ENCODE measurements at places on chromosomes 6 and 20.

- DNase-seq = peak; percentile 42
Observed at GRCh38 chr20:25065625-25066338, 7.8 kb upstream of the ACSS1 start.

GRCh38 chr20:4603724-4604123 lies 118.0 kb upstream of the PRND start:
- DNase-seq = no peak

GRCh38 chr6:12009876-12010634 lies 2.1 kb upstream of the HIVEP1 start:
- DNase-seq = no peak

DNA sequence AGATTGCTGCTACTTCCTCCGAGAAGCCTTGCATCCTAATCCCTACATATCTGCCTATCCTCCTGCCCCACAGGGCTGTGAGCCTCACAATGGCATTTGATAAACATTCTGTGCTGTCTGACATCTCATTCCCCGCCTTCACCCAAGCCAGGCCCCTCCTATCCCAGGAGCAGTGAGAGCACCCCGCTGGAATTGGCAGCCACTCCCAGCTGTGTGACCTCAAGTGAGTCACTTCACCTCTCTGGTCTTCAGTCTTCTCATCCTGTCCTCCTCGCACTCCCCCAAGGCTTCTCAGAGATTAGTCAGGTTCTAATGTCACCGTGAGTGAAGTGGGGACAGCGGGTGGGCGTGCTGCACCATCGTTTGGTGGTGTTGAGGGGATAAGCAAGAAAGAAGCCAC lies 81.7 kb downstream of the CDH22 start:
- DNase-seq = no peak

DNA sequence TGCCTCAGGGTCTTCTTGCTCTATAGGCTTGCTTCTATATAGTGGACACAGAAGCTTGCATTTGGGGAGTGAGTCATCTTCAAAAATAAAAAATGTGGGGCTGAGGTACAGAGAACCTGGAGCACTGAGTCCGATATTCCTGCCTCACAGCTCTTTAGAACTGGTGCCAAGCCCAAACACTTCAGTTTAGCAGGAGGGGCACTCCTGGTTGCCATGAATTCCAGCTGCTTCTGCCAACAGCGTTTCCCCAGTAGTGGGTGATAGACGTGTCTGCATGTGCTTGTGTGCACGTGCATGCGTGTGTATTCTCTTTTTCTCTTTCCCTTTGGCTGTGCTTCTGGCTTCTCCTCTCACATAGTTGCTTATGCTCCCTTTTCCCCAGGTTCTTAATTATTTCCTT lies 11.9 kb downstream of the DNPH1 start:
- DNase-seq = no peak

DNA sequence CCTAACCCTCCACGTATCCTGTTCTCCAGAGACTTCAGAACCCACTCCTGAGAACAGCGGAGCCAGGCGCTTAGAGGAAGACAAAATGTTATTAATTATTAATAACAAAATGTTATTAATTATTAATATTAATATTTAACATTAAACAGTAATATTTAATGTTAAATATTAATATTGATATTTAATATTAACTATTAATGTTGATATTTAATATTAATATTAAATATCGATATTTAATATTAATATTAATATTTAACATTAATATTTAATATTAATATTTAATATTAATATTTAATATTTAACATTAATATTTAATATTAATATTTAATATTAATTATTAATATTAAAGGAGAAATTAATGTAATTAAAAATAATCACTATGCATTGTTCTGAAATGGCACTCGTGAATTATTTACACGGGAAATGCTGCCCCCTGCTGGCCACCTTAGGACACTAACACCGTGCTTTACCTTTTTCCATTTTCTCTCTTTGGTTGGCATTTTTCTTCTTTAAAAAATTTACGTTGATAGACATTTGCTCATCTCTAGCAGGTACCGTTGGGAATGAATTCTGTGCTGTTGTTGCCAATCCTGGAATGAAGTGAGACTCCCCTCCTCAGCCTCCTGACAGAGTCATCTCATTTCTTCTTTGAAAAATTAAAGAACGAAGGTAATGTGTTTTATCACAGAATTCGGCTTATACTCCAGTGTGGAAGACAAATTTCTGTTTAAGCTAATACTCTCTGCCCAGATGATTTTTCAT lies 7.5 kb upstream of the GGTLC1 start:
- DNase-seq = peak; percentile 37

- DNase-seq = no peak
Observed at GRCh38 chr20:63785691-63786131, 45.4 kb downstream of the ZBTB46 start.

GRCh38 chr6:134437376-134437775 lies 119.5 kb upstream of the SGK1 start:
- DNase-seq = no peak

DNA sequence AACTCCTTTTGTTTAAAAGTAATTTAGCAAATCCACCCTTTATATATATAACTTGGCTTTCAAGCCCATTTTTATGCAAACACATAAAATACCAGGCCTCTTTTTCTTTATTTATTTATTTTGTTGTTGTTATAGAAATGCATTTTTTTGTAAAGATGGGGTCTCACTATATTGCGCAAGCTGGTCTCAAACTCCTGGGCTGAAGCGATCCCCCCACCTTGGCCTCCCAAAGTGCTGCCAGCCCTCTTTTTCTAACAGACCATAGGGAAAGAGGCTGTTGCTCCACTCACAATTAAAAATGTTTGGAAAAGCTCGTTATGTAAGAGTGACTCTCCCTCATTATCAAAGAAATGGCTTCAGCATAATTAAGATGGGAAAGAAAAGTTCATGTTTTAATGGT lies 440.9 kb downstream of the HACE1 start:
- no peak for DNase-seq

- DNase-seq = no peak
Observed at GRCh38 chr6:112321941-112322424, 25.1 kb upstream of the RFPL4B start.

DNA sequence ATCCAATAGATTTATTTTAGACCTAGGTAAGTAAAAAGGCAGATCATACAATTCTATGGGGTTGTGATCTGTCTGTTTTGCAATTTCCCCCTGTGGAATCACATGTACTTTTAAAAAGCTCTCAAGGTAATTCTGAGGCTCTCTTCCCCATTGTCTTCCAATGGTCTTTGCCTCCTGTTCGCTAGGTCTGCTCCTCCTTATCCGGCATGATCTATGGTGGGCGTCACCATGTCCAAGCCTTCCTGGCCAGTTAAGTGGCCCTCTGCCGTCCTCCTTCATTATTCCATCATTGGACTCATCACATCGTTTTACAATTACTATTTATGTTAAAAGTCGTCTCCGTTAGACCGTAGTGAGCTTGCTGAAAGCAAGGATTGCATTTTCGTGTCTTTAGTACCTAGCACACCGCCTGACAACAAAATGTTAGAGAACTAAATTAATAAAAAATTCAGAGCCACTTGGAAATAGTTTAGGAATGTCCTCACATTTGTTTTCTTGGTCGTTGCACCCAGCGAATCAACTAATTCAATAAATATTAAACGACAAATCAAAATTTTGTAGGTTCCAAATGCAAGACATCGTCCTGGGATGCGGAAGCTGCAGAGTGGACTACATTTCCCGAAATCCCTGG lies 2.2 kb upstream of the STXBP5 start:
- no peak for DNase-seq

GRCh38 chr6:150336299-150336698 lies 32.5 kb upstream of the IYD start:
- no peak for DNase-seq

GRCh38 chr6:132140189-132140588 lies 189.0 kb upstream of the CCN2 start:
- DNase-seq = no peak

DNA sequence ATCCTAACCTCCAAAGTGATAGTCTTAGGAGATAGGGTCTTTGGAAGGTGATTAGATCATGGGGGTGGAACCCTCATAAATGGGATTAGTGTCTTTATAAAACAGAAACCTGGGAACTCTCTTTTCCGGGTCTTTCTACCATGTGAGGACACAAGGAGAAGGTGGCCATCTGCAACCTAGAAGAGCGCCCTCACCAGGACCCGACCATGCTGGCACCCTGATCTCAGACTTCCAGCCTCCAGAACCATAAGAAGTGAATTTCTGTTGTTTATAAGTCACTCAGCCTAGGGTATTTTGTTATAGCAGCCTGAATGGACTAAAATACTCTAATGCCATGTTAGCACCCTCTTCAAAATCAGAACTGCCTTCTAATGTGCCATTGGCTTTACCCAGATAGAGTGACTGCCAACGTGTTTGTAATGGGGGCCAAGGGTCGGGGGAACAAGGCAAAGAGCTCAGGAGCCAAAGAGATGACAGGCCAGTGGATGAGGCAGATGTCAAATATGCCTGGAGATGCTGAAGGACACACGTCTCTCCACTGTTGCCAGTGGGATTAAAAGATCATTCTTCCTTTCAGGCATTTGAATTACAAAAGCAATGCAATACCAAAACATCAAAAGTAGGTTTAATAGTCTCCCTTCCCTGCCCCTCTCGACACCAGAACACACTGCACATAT lies 21.0 kb downstream of the TUBB2B start:
- no peak for DNase-seq

DNA sequence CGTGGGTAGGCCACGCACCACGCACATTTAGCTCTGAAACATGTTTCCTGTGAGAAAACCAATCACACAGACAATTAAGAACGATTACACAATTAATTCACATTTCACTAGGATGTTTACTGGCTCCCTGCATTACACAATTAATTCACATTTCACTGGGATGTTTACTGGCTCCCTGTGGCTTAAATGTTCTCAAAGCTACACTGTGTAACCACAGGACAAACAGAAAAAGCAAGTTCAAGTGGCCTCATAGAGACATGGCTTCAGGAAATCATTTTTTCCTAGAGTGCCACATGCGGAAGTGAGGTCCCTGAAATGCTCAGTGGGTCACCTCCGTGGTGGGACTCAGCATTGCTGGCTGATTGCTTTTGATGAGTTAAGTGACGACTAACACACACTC lies 61.7 kb upstream of the XRN2 start:
- DNase-seq = no peak

- no peak for DNase-seq
Observed at GRCh38 chr20:43800186-43800585, 73.4 kb upstream of the GTSF1L start.

DNA sequence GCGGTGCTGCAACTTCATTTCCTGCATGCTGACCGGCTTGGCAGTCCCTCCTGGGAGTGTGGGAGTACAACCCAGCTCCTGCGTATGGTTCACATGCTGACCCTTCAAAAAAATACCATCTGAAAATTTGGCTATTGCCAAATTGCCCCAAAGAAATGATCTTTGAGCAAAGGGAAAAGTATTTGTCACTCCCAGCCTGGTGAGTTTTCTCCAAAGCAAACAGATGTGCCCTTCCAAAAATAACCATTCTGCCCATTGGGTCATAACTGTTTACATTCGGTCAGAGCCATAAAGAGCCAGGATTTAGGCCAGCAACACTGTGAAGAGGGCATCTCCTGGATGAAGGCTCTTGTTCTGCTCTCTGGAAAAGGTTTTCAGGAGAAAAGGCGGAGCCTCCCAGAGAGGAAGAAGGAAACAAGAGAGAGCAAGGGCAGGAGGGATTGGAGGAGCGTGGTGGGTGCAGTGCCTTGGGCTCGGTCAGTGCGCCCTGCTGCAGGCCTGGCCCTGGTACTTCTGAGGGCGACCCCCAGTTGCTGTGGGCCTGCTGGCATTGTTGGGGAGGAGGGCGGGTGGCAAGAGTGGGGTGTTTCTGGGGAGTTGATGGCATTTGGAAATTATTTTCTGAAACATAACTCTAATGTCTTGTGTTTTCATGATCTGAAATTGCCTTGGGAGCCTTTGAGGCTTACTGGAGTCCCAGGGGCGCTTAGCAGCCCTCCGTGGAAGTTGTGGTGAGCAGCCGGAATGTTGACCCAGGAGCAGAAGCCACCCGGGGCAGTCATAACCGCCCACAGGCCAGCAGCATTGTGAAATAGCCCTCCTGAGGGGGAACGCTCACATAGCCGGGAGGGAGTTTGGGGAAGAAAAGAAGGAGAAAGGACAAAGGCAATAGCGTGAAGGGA lies 248.4 kb downstream of the MYLK4 start:
- DNase-seq = no peak

DNA sequence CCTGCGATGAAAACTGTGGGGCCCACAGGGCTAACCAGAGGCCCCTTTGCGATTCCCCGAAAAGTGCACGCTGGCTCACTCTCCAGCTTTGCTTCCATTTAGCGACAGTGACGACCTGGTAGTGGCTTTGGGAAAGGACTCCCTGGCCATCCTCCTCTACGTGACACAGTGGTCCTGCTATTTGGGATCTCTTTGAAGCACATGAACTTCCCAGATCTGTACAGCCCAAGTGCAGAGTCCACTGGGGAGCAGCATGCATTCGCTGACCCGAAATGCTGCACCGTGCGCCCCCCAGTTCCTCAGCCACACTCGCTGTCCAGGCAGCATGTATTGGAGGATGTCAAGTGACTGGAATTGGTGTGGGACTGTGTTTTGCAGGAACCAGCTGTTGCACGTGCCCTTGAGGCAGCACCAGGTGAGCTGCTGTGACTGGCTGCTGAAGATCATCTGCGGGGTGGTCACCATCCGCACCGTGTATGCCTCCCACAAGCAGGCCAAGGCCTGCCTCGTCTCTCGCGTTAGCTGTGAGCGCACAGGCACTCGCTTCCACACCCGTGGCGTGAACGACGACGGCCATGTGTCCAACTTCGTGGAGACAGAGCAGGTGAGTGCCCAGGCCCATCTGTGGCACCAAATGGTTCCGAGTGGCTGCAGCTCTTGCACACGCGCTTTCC lies 51.6 kb downstream of the SYNJ2 start:
- DNase-seq = no peak

- no peak for DNase-seq
Observed at GRCh38 chr20:9483131-9483530, 31.3 kb upstream of the LAMP5 start.

GRCh38 chr6:75201901-75202672 lies 3.8 kb downstream of the COL12A1 start:
- DNase-seq = no peak

- no peak for DNase-seq
Observed at GRCh38 chr6:88704980-88705379, 258.4 kb downstream of the RNGTT start.

- no peak for DNase-seq
Observed at GRCh38 chr6:101800598-101800997, 407.1 kb downstream of the GRIK2 start.

DNA sequence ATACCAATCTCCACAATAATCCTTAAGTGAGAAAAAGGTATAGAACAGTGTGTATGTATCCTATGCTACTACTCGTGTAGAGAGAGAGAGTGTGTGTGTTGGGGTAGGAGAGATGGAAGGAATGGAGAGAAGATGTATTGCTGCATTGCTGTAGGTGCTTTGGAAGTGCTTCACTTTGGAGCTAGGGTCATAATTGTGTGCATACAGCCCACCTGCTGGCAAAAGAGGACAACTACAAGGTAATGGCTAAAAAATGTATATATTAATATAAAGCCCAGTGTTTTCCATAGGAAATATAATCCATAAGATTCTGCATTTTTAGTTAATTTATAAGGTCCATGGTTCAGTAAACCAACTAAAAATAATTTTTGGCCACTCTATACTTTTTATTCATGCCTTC lies 36.1 kb downstream of the SERAC1 start:
- no peak for DNase-seq

Measured in stimulated activated CD8-positive, alpha-beta memory T cell treated with anti-CD3 and anti-CD28 coated beads, Interleukin-15, amount 100 ng/mL, for 1 hour (primary cell).